ENCODE measurements at places on chromosomes 1 and 21.
A peak's percentile ranks its signal among the peaks of the same experiment; 100 is the strongest.

GRCh38 chr1:43529206-43529731 is 1.4 kb upstream of the PTPRF start:
- peak; percentile 95 for DNase-seq

DNA sequence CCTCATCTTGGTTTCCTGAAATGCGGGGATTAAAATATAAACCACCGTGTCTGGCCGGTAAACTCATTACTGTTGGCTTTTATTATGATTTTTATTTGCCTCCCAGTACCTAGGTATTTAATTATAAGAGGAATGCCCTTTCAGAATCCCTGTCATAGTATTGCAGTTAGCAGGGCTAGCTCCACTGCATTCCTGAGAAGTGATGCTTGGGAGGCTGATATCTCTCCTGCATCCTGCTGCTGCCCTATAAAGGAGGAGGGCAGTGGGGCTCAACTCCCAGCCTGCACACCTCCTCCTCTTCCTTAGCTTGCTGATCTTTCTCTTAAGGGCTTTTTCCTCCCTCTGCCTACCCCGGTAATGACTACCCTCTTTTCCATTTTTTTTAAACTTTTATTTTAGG is 19.9 kb upstream of the DISC1 start:
- no peak for DNase-seq

GRCh38 chr1:216705676-216706075 is 17.6 kb downstream of the ESRRG start:
- no peak for DNase-seq

- no peak for DNase-seq
Measured at GRCh38 chr1:107246775-107247345, 106.0 kb downstream of the NTNG1 start.

GRCh38 chr21:15848634-15849560 is 119.1 kb downstream of the USP25 start:
- DNase-seq = no peak

DNA sequence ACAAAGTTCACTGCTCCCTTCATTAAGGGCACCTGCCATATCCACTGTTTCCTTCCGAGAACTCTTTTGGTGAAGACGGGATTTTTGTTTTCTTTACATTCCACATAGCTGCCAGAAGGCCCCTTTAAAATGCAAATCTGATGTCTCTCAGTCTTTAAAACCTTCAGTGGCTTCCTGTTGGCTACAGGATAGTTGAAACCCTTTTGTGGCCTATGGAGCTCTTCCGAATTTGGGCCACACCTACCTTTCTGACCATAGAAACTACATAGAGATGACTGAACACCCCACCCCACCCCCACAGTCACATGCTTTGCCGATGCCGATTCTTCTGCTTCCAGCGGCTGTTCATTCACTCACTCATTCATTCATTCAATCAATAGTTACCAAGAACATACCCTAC is 502.6 kb downstream of the KIF26B start:
- no peak for DNase-seq

GRCh38 chr1:169584483-169585144 is 1.7 kb downstream of the F5 start:
- no peak for DNase-seq

DNA sequence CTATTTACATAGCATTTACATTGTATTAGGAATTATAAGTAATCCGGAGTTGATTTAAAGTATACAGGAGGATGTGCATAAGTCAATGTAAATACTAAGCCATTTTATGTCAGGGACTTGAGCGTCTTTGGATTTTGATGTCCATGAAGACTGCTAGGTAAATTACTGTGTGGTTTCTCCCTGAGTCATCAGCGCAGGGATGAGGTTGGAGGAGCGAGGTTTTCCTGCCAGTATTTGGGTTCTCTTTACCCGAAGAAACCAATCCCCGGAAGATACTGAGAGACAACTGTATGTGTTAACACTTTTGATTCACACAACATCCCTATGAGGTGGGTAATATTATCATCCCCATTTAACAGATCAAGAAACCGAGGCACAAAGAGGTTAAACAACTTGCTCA is 29.3 kb downstream of the BATF3 start:
- DNase-seq = no peak

- DNase-seq = no peak
Measured at GRCh38 chr1:94068096-94068998, 52.6 kb downstream of the ABCA4 start.

DNA sequence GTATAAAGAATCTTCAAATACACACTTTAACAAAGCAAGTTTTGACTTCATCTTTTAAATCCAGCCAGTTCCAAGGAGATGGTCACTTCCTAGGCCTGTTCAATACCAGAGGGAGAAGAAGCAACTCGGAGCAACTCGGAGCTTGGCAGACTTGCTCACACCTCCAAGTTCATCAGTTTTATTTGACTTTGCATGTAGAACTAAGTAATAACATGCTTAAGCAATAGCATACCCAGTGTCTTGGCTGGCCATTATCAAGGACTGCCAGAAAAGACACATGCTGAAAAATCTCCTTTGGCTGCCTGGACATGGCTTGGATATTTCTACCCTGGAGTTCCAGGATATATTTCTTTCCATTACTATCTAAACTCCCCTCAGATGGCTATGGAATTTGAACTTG is 52.6 kb downstream of the GNG12 start:
- DNase-seq = no peak

- DNase-seq = no peak
Measured at GRCh38 chr21:35696644-35697043, 363.7 kb downstream of the SETD4 start.

DNA sequence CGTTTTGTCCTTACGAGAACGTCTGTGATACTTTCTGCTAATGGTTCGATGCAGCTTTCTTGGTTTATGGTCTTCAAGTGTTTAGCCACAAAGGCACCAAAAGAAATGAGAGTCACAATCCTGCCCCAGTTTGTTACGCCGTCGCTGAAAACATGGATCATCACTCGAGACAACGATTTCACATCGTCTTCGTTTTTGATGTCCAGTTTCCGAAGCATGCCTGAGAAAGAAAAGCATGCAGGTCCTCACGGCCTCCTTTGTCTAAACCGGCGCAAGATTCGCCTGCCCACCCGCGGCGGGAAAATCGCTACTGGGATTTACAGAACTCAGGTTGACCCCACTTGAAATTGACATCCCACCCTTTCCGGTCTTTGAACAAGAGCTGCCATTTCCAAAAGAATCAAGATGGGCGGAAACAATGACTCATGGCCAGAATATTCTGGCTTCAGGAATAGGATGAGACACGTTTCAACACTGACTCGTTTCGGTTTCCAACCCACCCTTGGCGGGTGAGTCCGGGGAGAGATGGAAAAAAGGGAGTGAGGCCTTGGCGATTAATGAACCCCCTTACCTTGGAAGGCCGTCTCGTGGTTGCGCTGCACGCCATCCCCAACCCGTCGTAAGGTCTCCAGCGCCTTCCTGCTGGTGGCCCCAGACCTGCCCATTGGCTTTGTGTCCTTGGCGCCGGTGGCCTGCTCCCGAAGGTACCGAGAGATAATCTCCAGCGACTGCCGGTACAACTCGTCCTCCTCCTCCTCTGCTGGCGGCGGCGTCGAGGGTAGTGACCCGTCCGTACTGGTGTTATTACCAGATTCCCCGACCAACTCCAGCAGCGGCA is 919 bp downstream of the MCL1 start:
- DNase-seq = peak; percentile 74

DNA sequence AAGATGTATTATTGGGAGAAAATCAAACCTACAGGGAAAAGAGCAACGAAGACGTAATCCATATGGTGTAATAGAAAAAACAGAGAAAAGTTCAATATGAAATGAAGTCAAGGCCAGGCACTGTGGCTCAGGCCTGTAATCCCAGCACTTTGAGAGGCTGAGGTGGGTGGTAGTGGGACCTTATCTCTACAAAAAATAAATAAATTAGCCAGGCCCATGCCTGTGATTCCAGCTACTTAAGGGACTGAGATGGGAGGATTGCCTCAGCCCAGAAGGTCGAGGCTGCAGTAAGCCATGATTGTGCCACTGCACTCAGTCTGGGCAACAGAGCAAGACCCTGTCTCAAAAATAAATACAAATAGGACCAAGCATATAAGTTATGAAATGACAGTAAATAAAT is 11.4 kb downstream of the DESI2 start:
- DNase-seq = no peak

- no peak for DNase-seq
Measured at GRCh38 chr1:248361121-248361715, at the start of gene OR2T4. TSS of gene OR2T4 (plus strand) at chr1:248361665. CDS start at chr1:248361665, 0 bp downstream.

- DNase-seq = peak; percentile 16
Measured at GRCh38 chr1:159877695-159878444, 15.4 kb upstream of the VSIG8 start.

GRCh38 chr1:240768979-240769378 is 157.0 kb upstream of the GREM2 start:
- no peak for DNase-seq

- DNase-seq = no peak
Measured at GRCh38 chr1:15938628-15939161, 37.2 kb downstream of the ZBTB17 start.

DNA sequence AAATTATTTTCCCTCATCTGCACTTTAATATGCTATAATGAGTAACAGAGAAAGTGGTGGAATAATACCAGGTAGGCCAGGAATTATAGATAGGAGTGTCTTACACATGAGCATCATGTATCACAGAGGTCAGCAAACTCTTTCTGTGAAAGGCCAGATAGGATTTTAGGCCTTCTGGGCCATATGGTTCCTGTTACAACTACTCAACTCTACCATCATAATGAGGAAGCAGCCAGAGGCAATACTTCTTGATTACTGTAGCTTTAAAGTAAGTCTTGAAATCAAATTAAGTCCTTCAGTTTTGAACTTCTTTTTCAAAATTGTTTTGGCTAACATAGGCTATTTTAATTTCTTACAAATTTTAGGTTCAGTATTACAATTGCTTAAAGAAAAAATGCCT is 32.1 kb upstream of the IGSF3 start:
- DNase-seq = no peak

- DNase-seq = no peak
Measured at GRCh38 chr1:174534789-174535188, 87.0 kb downstream of the GPR52 start.

DNA sequence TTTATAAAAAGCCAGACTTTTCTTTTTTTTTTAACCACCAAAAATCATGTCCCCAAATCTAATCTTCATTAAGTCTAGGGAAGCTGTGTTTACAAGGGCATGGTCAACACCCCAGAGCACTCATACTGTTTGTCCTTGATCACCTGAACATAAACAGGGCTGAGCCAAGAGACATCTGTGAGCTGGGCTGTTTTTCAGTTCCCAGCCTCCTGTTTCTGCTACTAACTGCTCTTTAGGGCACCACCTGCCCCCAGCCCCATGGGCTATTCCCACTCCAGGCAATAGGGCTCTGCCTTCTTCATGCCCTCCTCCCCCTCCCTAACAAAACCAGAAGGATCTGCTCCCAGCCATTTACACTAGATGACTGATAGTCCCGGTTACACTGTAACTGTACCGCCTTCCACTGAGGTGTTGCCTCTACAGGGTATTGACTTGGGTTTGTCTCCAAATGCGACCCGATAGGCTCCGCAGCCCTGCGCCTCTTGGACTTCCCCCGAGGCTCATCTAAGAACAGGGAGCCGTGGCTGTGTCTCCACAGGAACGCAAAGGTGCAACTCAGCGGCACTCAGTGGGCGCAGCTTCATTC is 11.7 kb upstream of the SLC26A9 start:
- DNase-seq = no peak

GRCh38 chr1:241401156-241401555 is 44.2 kb upstream of the RGS7 start:
- DNase-seq = no peak

DNA sequence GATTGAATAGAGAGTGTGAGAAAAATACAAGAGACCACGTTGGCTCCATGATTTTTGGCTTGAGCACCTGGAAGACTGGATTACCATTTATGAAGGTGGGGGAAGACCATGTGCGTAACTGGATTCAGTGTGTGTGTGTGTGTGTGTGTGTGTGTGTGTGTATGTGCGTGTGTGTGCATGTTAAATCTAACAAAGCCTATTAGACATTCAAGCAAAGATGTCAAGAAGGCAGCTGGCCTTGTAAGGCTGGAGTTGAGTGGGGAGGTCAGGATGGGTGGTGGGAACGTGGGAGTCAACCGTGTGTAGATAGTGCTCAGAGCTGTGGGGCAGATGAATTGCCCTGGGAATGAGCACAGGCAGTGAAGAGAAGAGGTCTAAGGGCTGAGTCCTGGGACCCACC is 293.8 kb upstream of the POU3F1 start:
- no peak for DNase-seq

DNA sequence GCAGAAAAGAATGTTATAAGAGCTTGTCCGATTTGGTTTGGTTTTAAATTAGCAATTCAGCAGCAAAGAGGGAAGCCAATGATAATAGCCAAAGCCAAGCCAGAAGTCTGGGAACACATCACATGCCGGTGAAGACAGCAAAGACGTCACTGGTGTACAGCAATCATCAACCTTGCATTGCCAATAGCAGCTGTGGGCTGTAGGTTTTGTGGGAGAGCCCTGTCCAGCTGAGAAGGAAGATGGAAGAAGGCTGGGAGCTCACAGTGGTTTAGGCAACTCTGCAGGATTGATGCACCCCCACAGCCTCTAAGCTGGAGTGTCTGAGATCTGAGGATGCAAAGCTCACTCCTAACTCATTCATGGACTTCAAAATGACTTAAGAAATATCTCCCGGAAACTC is 338.7 kb downstream of the SIPA1L2 start:
- no peak for DNase-seq

DNA sequence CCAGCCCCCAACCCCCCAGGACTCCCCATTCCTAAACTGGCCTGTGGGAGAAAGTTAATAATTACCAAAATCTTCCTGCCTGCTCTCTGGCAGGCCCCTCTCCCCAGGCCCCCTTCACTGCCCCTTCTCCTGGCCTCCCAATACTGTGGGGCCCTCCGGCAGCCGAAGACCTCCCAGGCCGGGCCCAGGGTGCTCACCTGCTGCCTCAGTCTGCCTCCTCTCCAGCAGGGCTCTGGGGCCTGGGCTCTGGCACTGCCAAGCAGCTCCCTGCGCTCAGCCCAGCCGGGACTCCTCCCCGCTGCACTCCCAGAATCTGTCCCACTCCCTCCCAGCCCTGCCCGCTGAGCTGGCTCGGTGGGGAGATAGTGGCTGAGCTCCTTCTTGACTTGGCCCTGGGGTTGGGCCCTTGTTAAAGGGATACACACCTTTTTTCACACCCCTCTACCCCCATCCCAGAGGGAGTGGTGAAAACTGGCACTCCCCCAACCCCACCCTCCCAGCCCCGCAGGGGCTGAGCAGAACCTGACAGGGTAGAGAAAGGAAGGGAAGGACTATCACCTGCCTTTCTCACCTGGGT is at the start of gene S100A16:
S100A16 (minus strand) TSS at position 383 of the 577 bp plus-strand sequence. CDS start 4,986 bp downstream, outside the sequence.
- no peak for DNase-seq

- no peak for DNase-seq
Measured at GRCh38 chr1:20936216-20936615, 149.1 kb upstream of the HP1BP3 start.

Data from hematopoietic multipotent progenitor cell treated with erythropoietin and hydrocortisone succinate and interleukin-3 and kit ligand, for 17 days (in vitro differentiated cells).